Activated B cell treated with CpG ODN at 0.5 μM for 24 hours (primary cell): ENCODE measurements at places on chromosomes 6 and 20.

GRCh38 chr6:165417278-165417865, 108.0 kb upstream of the C6orf118 start:
- no peak for DNase-seq

GRCh38 chr20:62567246-62568044, 74.9 kb upstream of the SLCO4A1 start:
- DNase-seq: no peak

- no peak for DNase-seq
These were observed 62.5 kb upstream of the ZNFX1 start for GRCh38 chr20:49340161-49340966.

DNA sequence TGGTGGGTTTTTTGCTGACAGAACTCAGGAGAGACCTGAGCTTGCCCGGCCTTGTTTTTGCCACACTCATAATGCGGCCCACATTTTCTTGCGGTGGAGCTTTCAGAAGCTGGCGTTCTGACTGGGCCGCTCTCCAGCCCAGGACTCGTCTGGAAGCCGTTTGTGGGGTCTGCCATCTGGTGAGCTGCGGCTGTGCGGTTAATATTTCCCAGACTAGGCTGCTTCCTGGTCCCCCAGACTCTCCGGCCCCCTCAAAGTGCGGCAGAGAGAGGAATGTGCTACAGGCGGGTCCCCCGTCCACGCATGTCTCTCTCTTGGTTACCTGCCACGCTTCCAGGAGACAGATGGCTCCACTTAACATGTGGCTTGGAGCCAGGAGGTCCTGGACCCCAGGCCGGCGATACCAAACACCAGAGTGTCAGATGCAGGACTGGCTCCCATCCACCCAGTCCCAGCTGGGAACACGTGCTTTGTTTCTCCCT, 128.9 kb upstream of the PMEPA1 start:
- no peak for DNase-seq

DNA sequence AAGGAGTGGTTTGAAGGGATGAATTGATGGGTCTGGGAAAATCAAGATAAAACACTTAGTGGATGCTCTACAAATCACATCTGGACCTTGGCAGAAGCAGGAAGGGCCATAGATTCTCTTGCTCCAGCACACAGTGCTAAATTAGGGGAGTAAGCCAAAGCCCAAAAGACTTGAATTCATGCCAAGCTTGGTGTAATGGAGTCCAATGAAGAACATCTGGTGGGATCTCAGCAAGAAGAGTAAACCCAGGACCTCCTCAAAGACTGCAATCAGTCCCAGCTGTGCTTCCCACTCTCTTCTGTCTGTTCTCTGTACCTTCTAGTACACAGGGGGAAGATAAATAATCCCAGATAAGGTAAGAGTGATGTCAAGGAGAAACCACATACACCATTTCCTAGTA, 683.4 kb downstream of the RNF144B start:
- DNase-seq: no peak

- DNase-seq: no peak
These were observed 1.1 kb downstream of the PTPRK start for GRCh38 chr6:128519132-128519930.

DNA sequence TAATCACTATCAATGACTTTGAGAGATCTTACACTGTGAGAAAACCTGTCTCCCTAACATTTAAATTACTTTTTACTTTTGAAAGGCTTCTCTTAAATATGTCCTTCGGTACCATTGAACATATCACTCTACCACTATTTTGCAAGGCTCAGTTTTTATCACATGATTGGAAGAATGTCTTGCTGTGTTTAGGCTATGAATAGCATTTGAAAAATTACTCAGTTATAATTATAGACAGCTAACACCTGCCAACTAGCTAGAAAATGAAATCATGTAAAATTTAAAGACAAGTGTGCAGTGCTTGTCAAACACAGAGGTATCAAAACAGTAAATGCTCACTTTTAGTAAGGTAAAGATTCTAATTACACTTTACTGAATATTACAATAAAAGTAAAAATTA, 11.0 kb downstream of the SESN1 start:
- DNase-seq: no peak

DNA sequence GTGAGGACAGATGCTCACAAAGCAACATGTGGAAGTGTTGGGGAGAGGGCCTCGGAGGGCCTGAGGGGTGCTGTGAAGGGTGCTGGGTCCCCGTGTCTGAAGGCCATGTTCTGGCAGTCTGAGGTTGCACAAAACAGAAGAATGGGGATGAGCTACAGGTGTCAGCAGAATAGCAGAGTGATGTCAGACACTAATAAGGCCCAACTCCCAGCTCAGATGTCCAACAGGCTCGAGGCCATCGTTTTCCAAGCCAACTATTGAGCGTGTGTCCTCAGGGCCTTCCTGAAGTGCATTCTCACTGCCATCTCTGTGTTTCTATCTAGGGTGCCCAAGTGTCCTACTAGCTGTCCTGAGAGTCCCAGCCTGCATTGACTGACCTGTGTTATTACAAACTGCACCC, 7.9 kb downstream of the BFSP1 start:
- DNase-seq: no peak

DNA sequence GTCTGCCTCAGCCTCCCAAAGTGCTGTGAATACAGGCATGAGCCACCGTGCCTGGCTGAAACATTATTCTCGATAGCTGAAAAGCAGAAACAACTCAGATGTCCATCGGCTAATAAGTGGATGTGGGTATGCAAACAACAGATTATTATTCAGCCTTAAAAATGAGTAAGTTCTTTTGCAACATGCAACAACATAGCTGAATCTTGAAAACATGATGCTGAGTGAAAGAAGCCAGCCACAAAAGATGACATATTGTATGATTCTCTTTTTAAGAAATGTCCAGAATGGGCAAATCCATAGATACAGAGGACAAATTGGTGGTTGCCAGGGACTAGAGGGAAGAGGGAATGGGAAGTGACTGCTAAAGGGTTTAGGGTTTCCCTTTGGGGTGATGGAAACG, 61.7 kb downstream of the RIOK1 start:
- DNase-seq: no peak

DNA sequence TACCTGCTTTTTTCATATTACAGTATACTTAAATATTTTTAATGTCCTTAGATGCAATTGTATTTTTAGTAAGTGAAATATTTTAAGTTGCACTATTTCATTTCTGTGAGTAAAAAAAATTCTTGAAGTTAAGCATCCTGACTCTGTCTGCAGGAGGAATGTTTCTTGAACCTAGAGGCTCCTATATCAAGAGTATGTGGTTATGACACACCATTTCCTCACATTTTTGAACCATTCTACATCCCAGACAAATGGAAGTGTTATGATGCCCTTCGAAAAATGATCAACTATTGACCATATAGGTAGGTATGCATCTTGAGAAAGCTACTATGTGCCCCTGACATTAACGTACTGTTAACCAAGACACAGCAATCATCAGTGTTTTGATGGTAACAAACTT, 237.0 kb downstream of the BCKDHB start:
- DNase-seq: no peak

GRCh38 chr20:60066438-60066823, 108.2 kb downstream of the CDH26 start:
- no peak for DNase-seq

DNA sequence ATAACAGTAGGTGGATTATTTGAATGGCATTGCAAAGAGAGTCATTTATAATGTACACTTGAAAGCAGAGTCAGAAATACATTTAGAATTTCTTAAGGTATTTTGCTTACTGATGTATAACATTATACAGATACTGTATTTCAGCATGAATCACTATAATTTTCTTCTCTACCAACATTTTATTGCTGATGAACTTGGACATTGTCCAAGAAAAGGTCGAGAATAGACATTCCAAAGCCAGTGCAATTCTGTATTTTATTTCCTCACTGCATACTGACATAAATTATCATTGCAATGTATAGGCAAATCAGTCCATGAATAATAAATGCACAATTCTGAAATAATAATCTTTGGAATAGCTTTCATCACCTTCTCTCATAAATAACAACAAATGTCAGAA, 1420.0 kb upstream of the EYS start:
- DNase-seq: no peak

- DNase-seq: no peak
These were observed 62.0 kb upstream of the CD83 start for GRCh38 chr6:14055541-14055940.

- no peak for DNase-seq
These were observed 96.2 kb upstream of the RSPO3 start for GRCh38 chr6:127022302-127022701.

GRCh38 chr20:33394718-33395117, 6.6 kb downstream of the CDK5RAP1 start:
- no peak for DNase-seq

GRCh38 chr20:60986506-60987156, 265.4 kb upstream of the CDH4 start:
- DNase-seq: no peak

DNA sequence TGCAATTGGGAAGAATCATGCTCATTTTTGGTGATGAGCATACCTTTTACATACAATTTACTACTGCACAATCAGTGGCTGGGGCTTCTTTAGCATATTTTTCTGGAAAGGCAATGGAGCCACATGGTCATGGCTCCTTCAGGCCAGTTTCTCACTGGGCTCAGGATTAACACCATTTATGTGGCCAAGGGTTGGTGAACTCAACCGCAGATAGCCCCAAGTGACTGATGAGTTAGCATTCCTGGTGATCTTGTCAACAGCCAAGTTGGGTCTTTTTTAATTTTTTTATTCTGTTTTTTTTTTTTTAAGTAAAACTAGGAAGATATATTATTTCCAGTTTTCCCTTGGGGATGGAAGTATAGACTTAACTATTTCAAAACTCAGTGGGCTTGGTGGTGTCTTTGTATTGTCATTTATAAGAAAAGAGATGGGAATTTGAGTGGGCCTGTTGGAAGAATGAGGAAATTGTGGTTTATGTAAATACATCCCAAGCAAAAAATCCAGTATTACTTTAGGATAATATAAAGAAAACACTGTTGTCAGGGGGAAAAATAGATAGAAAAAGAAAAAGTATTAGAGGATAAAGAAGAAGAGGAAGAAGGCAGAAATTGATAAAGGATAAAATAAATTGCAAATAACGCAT, 397.4 kb downstream of the MAFB start:
- DNase-seq: no peak

GRCh38 chr6:169092375-169092774, 161.3 kb downstream of the THBS2 start:
- DNase-seq: no peak

DNA sequence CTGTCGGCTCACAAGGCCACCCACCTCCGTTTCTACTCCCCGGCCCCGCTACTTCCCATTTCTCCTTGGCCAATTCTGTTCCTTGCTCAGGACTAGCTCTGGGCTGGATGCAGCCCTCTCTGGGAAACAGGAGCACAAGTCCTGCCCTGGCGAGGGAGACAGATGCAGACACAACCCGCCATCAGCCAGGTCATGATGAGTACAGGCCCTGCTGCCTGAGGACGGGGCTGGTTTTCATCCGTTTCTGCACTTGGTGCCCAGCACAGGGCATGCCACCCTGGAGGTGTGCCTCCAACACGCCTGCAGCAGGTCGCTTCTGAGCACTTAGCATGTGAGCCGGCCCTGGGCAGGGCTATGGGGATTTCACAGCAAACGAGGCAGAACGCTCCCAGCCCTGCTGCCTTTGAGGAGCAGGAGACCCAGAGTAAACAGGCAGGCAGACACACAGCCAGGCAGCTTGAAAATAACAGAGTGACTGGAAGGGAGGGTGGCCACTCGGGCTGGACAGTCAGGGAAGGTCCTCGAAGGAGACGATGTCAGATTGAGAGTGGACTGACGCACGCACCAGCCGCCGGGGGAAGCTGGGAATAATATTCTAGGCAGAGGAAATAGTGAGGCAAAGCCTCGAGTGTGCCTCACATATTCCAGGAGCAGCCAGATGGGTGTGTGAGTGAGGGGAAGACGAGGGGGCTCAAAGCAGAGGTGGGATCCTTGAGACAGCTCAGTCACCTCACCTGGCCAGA, 21.2 kb upstream of the VSTM2L start:
- DNase-seq: no peak

DNA sequence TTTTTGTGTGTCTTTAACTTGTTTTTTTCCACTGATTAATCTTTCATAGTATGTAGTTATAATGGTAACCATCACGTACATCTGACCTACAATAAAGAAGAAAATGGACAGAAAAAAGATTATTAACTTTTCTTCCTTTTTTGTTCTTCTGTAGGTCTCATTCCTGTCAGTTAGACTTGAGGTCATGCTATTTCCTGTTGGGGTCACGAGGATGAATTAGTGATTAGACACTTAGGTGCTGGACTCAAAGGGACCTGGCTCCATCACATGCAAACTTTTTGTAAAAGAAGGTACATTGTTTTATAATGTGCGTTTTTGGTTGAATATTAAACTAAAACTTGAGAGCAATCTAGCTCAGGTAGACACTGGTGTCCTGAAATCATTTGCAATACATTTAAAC, 14.8 kb downstream of the MARCKS start:
- no peak for DNase-seq

- no peak for DNase-seq
These were observed 195.8 kb downstream of the ZFAND3 start for GRCh38 chr6:38015341-38015740.

DNA sequence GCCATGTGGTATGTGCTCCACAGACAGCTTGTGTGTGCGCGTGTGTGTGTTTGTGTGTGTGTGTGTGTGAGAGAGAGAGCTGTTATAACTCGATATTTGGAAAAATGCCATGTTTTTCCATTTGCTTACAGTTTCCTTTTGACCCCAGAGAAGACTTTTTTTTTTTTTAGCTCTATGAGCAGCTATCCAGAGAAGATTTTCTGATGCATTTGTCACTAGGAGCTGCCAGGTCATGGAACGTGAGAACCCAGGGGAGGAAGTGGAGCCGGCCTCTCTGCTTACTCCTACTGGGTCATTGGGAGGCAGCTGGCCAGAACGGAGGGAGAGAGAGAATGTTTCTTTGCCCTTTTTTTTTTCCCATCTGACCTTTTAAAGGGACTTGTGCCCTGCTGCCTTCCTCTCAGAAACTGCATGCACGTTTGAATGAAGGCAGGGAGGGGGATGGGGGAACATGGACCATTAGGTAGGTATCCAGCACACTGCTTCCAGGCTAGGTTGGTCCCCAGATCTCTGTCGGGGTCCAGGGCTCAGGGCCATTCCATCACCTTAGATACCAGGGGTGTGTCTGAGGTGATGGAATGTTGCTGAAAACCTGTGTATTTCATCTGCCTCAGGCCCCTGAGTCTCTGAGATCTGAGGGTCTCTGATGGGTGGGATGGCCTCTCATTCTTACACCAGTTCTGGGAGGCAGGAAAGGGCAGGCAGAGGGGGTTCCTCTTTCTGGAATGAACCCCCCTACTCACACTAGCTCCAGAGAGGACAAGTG, 11.2 kb upstream of the MRPS18A start:
- no peak for DNase-seq

GRCh38 chr6:167046861-167047495, 47.8 kb downstream of the CEP43 start:
- no peak for DNase-seq
